ENCODE measurements at places on chromosomes 1 and 21.

- no peak for DNase-seq
Observed at GRCh38 chr1:117312453-117313138, 54.7 kb upstream of the MAN1A2 start.

GRCh38 chr21:32819694-32820093 lies 48.1 kb upstream of the PAXBP1 start:
- no peak for DNase-seq

DNA sequence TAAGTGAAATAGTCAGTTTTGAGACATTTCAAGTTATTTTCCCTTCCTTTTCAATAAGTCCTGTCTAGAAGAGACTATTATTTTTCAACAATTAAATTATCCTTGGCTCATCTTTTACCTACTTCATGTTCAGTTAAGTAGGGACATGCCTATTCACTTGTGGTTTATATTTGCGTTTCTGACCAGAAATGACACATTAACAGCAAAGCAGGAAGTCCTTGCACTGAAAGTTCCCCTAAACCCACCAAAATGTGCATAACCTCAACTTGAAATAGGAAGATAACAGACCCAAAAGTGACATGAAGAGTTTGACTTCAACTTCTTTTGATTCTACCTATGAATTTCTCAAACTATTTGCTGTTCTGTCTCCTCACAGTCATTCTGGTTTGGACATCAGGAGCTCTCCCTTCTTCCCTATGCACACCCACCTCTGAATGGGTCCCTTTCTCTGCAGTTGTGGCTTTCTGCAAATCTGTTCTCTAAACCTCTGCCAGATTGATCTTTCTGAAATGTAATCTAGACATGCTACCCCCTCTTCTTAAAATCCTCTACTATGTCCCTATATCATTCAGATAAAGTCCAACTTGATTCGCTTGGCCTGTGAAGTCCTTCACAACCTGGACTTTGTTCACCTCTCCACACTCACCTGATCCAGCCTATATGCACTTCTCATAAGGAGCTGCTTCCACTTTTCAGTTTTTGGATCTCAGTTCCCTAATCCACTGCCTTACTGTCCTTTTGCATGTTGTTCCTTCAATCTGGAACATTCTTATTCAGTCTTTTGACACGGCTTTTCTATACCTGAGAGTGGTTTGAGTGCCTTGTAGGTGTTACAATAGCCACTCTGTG lies 661.5 kb upstream of the ADGRL4 start:
- DNase-seq, result no peak

DNA sequence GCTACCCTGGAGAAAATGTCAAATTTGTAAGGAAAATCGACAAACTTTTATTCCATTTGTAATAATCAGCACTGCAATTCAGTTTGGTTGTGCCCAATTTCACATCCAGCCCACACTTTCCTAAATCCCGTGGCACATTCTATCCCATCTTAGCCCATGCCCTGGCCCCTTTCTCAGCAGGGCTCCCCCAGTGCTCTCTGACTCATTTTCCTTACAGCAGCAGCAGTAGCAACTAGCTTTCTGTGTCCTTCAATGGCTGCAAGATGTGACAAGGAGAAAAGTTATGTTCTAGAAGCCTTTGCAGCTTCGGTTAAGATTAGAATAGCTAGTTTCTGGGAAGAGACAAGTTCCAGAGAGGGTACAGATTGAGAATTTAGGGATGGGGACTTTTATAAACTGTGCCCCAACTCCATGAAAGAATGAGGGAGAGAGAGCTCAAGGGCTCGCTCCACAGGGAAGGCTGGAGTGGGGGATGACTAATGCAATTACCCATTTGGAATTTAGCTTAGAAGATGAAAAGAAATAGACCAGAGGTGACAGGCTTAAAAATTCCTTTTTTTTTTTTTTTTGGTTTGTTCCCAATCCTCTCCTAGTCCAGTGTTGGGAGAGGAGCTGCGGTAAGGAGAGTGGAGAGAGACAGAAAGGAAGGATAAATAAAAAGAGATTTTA lies 47.0 kb upstream of the POU2F1 start:
- DNase-seq, result no peak
